Chondrocyte (in vitro differentiated cells): ENCODE measurements at places on chromosomes 1 and 21. TPM values are rescaled to one million over a fixed set of nuclear protein-coding genes. Genes with fewer than 3 reads are reported as not detected.

GRCh38 chr1:62024690-62025089 is 170.0 kb upstream of the L1TD1 start:
- H3K4me3 ChIP-seq: no peak overlapping the region
- H3K36me3 ChIP-seq: peaks cover 6% of the 10 kb centered on the region
- no peak for DNase-seq
- H3K4me1 ChIP-seq: no peaks in the 10 kb centered on the region
- no peaks in the 10 kb centered on the region for H3K27me3 ChIP-seq

The KLF17 gene
- total RNA-seq: 0.18 TPM in 1 of 3 replicates, not detected in the others

The HES5 gene
- total RNA-seq: not detected in 3 replicates

The LYPD8 gene
- total RNA-seq: not detected in 3 replicates

The SMPDL3B gene
- total RNA-seq: 0.15 to 0.21 TPM in 2 of 3 replicates, not detected in the other
